ENCODE measurements at places on chromosomes 3 and 15.
A peak's percentile ranks its signal among the peaks of the same experiment; 100 is the strongest.

- no peak for DNase-seq
These were observed 144.1 kb upstream of the TPRG1 start for GRCh38 chr3:189027626-189028155.

DNA sequence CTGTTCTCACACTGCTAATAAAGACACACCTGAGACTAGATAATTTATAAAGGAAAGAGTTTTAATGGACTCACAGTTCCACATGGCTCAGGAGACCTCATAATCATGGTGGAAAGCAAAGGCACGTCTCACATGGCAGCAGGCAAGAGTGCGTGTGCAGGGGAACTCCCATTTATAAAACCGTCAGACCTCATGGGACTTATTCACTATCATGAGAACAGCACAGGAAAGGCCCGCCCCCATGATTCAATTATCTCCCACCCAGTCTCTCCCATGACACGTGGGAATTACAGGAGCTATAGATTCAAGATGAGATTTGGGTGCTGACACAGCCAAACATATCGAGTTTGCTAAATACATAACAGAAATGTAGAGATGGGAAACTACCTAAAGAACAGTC lies 39.5 kb upstream of the DGKG start:
- no peak for DNase-seq

- no peak for DNase-seq
These were observed 31.4 kb downstream of the SLC49A4 start for GRCh38 chr3:122826278-122826677.

DNA sequence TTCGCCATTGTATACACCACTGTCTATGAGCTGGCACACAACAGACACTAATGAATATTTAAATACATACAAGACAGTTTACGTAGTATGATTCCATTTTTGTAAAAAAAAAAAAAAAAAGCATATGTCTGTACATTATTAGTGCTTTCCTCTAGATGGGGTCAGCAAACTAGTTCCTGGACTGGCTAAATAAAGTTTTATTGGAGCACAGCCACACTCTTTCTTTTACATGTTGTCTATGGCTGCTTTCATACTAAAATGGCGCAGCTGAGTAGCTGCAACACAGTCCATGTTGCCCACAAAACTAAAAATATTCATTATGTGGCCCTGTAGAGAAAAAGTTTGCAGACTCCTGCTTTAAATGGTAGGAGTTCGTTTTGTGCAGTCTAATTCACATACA lies 70.7 kb upstream of the FRMD4B start:
- DNase-seq: no peak

GRCh38 chr3:31433679-31433992 lies 99.1 kb upstream of the STT3B start:
- no peak for DNase-seq

- DNase-seq: no peak
These were observed 103.4 kb downstream of the GSK3B start for GRCh38 chr3:119990888-119991287.

DNA sequence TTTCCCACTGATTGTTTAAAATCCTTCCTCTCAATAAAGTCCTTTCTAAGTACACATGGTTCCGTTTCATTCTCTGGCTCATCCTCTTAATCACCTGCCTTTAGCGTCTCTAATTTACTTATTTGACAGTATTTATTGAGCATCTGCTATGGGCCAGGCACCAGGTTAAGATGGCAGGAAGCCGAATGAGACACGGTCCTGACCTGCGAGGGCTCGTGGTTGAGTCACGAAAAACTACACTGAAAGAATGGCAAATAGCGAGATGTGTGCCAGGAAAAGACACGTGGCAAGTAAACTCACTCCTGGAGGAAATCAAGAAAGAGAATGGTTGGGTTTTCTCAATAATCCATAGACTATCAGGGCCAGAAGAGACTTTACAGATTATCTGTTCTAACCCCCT lies 60.9 kb downstream of the HES1 start:
- no peak for DNase-seq

DNA sequence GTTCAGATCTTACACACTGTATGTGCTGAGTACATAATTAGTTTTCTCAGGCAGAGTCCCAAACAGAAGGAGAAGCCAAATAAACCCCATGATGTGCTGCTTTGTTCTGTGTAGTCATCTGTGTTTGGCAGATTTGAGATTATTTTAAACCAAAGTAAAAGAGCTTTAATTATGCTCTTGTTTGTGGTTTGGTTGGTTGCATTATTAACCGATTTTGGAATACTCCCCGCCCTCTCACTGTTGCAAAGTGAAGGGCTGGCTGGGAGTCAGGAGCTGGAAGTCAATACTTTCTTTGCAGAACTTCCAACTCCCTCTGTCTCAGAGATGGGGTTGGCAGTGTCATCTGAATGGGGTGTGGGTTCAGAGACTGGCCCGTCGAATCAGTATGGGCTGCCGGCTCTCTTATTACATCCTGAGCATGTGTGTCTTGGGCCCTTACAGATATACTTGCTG lies 34.4 kb downstream of the SLCO3A1 start:
- no peak for DNase-seq

- peak; percentile 99 for DNase-seq
These were observed 17.3 kb downstream of the SUCNR1 start for GRCh38 chr3:151890721-151891141.

- DNase-seq: no peak
These were observed 392.0 kb upstream of the RORA start for GRCh38 chr15:61621146-61621545.

DNA sequence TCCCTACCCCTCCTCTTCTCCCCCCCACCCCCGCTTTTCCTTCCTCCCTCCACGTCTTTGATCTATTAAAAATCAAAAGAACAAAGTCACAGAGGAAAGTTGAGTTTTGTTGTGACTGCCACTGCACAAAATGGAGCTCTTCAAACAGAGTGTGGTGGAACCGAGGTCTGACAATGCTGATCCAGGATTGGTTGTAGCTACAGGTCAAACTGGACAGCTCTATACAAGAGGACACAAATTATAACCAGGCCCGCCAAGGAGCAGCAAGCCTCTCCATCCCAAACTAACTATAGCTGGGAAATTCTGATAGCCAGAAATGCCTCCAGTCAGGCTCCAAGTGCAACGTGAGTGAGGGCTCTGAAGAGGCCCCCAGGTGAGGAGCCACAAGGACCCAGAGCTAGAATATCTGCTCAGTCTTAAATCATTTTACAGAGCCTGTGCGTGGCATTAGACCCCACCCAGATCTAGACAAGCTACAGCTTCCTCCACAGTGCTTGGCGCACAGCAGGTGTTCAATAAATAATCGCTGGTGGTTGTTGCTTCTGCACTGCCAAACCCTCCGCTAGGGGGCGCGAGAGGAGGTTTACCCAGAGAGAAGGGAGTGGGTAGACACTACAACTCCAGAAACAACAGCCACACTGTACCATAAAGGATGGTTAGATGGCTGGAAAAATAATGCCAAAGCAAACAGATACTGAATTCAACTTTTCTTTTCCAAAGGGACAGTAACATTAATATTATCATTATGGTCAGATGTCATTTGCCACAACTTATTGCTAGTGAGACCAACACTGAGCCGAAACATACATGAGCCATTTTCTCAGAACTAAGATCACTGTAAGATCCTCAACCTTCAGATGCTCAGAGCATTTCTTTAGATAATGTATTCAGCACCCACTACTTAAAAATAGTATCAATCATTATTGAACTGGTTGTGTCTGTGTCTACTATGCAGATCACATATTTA lies 44.6 kb downstream of the ZIC4 start:
- peak; percentile 55 for DNase-seq

GRCh38 chr3:146469150-146470017 lies at the start of gene PLSCR2:
PLSCR2 (minus strand) TSS chr3:146469561; CDS start chr3:146459904, 9,657 bp downstream.
- no peak for DNase-seq

GRCh38 chr3:12423918-12424630 lies 60.2 kb upstream of the TSEN2 start:
- no peak for DNase-seq

DNA sequence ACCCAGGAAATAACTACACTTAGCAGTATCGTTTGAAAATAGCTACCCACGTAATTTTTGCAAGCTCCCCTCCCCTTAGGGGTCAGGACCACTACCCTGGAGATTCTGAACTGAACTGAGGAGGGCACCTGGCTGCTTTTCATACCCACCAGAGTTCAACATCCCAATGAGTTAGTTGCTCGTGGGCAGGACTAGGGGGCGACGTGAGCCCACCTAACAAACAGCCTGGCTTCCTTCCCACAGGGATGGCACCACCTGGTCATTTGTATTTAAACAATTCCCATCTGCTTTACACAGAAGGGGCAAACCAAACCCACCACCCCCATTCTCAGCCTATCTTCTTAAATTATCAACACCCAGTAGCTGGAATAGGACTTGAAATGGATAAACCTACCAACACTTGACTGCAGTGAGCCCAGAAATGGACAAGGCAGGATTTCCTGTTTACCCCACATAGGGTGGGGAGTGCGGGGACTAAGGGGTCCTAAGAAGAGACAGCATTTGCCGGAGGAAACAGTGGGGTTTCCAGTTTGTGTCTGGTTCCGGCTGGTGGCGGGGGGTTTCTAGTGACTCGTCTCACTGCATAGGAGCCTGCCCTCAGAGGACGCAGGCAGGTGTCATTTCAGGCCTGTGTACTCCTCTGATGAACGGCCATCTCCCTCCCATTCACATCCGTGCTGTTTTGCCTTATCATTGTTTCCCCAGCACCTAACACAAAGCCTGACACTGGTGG lies 11.6 kb upstream of the VGLL4 start:
- DNase-seq: no peak

DNA sequence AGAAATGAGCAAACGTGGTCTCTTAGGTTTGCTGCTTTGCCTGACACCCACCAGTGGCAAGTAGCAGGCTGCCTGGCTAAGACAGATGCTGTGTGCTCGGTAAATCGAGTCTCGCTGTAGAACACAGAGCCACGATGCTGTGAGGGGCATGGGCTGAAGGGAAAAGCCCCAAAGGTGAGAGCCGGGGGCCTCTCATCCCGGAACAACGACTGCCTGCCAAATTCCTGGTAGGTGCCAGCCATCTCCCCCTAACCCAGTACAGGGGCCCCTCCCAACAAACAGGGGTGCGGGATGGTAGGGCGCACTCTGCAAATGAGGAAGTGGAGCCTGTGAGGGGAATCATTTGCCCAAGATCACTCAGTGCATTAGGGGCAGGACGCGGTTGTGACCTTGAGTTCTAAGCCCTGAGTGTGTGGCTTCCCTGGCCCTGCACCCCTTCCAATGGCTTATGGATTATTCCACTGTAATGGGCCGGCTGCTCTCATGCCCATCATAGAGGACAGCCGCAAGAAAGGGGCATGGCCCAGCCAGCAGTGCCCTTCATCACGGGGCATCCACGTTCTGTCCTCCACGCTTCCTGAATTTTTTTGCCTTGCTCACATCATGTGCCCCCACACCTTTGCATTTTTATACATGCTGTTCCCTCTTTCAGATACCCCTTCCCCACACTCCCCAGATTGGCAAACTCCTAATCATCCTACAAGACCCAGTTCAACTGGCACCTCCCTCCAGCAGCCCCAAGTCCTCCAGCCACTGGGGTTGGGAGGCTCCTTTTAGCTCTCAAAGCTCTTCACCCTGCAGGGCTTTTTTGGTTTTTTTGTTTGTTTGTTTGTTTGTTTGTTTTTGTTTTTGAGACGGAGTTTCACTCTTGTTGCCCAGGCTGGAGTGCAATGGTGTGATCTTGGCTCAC lies 125.4 kb downstream of the NUP210 start:
- DNase-seq: no peak

DNA sequence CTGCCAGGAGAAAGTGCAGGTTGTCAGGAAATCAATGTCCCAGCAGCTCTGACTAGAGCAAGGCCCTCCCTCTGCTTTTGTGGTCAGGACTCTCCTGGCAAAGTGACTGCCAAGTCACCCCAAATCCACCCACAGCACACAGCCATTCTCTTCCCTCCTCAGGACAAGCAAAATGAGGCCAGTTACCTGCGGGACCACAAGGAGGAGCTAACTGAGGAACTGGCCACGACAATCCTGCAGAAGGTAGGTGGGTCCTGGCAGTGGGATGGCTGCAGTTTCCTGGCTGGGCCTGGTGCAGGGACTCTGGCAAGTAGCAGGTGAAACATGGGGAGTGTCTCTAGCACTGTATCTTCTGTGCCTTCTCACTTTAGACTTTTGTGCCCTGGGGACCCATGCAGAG lies 142.5 kb upstream of the EIF1B start:
- no peak for DNase-seq

- no peak for DNase-seq
These were observed 26.6 kb downstream of the MECOM start for GRCh38 chr3:169636928-169637327.

- DNase-seq: no peak
These were observed 88.4 kb upstream of the TLE3 start for GRCh38 chr15:70186152-70186551.

DNA sequence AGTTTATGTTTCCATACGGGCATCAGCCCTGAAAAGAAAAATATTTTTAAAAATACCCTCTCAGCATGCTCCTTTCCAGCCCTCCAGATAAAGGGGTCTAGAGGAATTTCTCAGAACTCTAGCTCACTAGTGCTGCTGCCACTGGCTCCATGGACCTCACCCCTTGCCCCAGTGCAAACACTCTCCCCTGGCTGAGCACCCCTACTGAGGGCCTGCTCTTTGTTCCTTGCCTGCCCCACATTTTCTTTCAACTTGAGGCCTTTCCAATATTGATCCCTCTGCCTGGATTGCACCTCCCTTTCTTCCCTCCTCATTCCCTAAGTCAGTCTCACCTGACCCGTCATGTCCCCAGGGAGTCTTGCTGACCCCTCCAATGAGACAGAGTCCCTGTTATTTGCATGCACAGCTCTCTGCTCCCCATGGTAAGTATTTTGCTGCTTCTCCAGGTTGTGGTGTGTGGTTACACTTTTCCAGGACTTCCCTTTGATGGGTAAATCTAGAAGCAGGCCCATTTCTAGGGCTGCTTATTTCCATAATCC lies 196.5 kb downstream of the EPHB1 start:
- DNase-seq: no peak

- no peak for DNase-seq
These were observed 48.4 kb downstream of the MLH1 start for GRCh38 chr3:37041546-37042195.

DNA sequence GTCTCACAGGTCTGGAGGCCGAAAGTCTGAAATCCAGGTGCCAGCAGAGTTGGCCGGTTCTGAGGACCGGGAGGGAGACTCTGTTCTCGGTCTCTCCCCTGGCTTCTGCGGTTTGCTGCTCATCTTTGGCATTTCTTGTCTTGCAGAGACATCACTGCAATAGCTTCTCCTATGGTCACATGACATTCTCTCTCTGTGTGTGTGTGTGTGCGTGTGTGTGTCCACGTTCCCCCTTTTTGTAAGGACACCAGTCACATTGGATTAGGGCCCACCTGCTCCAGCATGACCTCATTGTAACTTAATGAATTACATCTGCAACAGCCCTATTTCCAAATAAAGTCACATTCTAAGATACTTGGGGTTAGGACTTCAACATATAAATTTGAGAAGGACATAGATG lies 12.4 kb upstream of the ATP10A start:
- no peak for DNase-seq

GRCh38 chr3:164040991-164041390 lies 1037.3 kb downstream of the SI start:
- no peak for DNase-seq

- DNase-seq: no peak
These were observed 1283.7 kb downstream of the OTOL1 start for GRCh38 chr3:162780313-162780712.
